ENCODE measurements at places on chromosomes 2 and 18.
A peak's percentile ranks its signal among the peaks of the same experiment; 100 is the strongest.

DNA sequence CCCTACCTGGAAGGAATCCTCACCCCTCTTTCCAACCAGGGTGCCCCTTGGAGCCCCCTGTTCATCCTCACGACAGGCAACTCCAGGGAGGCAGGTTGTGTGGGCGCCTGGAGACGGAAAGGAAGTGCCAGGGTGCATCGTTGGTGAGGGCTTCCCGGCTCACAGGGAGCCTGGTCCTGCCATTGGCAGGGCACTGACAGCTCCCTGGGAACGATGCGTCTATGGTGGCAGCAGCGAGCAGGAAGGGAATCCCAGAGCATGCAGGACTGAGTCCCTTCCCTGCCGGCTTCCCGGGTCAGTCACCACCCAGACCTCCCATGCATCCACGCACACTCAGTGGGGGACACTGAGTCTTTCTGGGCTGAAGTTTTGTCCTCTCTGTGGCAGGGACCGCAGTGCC, 117.6 kb downstream of the INHBB start:
- no peak for DNase-seq

DNA sequence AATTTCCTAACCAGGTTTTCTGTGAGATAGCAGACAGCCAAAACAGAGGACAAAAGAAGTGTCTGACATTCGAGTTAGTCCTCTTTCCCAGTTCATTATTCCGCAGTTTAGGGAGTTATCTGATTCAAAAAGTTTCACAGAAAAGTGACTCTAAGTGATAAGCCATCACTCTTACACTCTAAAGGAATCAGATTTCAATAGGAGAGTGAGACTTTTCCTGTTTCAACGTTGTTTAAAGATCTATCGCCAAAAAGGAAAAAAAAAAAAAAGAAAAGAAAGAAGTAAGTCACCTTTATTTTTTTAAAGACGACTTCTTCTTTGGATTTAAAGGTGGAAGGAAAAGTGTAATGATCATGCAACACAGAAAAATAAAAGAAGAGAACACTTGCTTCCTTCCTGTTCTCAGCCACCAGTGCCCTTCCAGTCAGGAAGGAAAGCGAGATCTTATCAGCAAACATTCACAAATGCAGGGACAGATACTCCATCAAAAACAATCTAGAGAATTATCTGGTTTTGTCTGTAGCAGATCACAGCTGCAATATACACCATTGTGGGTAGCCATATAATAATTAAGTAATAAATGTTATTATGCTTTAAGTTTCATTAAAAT, 49.8 kb downstream of the TFPI start:
- no peak for DNase-seq

GRCh38 chr2:237312021-237312755, 101.8 kb downstream of the COL6A3 start:
- peak; percentile 86 for DNase-seq

GRCh38 chr2:143937723-143938350, 582.1 kb downstream of the ZEB2 start:
- no peak for DNase-seq

GRCh38 chr2:196442211-196442610, 197.3 kb upstream of the CCDC150 start:
- DNase-seq: no peak

DNA sequence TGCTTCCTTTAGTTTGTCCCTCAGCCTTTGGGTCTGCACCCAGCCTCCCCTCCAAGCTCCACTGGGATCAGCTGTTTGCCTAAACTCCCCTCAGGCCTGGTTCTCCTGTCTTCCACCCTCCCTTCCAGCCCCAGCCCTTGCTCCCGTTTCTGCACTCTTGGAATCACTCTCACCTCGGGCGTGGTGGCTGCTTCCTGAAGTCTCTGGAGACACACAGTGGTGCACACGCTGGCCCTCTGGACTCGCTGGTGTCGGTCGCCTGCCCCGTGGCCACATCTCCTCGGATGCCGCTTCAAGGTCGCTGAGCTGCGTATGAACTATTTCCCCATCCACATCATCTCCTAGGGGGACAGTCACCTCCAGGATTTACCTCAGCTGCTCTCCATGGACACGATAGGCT, 46.3 kb downstream of the PSMG2 start:
- DNase-seq: peak; percentile 6

- no peak for DNase-seq
Measured at GRCh38 chr2:159795841-159796690, 1.9 kb downstream of the CD302 start.

- peak; percentile 23 for DNase-seq
Measured at GRCh38 chr2:58515827-58516573, 274.9 kb upstream of the FANCL start.

GRCh38 chr2:212539072-212539880, 674 bp upstream of the ERBB4 start:
- DNase-seq: no peak
